ENCODE measurements at places on chromosomes 13 and 19. TPM values are rescaled to one million over a fixed set of nuclear protein-coding genes. Genes with fewer than 3 reads are reported as not detected.
A peak's percentile ranks its signal among the peaks of the same experiment; 100 is the strongest.

The PRR19 gene
- 1.1 TPM for polyA plus RNA-seq

GRCh38 chr19:7811989-7812388 lies 18.0 kb upstream of the EVI5L start:
- no peak for DNase-seq

The DENND1C gene
- polyA plus RNA-seq = 23.3 TPM

DNA sequence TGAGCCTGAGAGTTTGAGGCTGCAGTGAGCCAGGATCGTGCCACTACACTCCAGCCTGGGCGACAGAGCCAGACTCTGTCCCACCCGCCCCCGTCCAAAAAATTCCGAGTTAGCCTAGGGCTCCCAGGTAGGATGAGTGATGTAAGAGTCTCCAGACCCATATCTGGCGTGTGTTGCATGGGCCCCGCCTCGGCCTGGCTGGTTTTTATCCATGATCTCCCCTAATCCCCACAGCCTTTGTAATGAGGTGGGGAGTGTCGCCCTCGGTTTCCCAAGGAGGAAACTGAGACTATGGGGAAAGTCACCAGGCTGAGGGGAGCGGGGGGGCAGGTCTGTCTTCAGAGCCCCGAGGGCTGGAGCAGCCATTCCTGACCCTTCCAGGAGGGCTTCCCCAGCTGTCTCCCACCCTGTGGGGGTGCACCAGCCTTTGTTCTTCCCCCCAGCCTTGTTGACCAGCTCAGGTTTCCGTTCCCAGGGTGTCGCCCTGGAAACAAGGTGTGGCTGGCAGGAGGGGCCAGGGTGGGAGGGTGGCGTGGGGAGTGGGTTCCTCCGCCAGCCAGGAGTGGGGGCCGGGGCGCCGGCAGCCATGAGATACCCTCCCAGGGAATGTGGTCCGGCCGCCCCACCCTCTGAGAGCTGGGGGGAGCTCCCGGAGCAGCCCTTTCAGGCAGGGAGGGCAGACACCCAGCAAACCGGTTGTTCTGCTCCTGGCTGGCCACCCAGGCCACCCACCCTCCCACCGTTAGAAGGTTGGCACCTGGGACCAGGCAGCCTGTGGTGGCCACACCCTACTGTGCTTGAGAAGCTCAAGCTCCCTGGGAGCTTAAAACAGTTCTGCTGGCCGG lies 11.5 kb downstream of the MYH14 start:
- peak; percentile 76 for DNase-seq

The SHANK1 gene
- 5.2 TPM for polyA plus RNA-seq

GRCh38 chr13:110221406-110222117 lies 85.4 kb downstream of the COL4A1 start:
- DNase-seq = no peak

DNA sequence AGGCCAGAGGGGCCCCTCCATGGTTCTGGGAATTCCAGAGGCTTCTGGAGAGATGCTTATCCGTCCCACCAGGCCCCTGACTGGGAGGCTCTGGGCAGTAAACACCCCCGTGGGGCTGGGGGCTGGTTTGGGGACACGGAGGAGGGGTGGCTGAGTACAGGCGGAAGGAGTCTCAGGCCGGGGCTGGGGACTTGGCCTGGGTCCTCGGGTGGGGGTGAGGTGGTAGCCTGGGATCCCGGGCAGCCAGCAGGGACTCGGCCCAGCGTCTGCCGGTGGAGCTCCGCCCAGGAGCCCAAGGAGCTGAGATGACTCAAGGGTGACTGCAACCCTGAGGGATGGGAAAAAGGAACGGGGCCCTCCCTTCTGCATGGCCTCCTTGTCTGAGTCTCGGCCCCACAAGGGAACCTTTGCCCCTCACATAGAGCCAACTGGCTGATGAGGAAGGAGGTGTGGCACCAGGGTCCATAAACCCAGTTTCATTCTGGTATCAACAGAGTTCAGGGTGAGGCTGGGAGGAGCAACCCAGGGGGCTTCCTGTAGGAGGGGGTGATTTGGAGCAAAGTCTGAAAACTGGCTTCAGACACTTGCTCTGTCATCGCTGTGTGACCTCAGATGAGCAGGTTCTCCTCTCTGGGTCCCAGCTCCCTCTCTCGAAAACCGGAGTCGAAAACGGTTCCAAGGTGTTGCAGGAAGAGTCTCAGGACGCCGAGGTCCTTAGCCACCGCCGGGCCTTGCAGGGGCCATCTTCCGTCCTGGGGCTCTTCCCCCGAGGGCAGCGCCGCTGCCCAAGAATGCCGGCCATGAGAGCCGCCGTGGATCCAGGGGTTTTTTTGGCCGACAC lies 809 bp downstream of the MISP start:
- no peak for DNase-seq
